ENCODE measurements at places on chromosomes 6 and 20. TPM values are rescaled to one million over a fixed set of nuclear protein-coding genes. Genes with fewer than 3 reads are reported as not detected.

DNA sequence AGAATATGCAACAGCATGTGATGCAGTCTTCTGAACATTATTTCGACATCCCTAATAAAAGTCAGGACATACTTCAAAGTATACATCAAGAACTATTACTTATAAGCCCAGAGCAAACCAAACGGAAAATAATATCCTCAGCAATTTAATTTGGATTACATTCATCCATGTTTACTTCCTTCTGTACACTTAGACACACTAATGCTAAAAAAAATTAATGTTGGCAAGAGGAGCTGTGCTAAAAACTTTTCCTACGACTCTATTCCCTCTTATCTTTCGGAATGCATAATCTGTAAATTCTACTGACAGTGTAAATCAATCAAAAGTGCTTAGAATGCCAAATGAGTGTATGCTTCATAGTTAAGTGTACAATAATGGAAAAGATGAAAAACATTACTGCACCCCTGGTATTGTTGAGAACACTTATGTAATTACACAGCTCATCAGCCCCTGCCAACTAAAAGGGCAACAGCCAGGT lies 301.2 kb upstream of the HSF2 start:
- DNase-seq: no peak

DNA sequence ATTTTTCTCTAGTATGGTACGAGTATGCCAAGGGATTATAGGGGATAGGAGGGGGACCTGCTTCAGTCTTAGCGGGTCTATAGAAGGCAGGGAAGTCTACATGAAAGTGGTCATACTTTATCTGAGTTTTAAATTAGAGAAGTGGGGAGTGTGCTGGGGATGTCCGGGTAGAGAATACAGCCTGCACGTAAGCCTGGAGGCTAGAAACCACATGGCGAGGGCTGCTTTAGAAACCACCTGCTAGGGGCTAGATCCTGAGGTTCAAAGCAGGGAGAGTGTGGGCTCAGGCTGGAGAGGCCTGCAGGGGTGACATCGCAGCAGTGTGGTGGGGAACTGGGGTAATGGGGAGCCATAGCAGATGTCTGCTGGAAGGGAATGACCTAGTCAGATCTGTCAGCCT lies 85.2 kb downstream of the VEGFA start:
- no peak for DNase-seq

DNA sequence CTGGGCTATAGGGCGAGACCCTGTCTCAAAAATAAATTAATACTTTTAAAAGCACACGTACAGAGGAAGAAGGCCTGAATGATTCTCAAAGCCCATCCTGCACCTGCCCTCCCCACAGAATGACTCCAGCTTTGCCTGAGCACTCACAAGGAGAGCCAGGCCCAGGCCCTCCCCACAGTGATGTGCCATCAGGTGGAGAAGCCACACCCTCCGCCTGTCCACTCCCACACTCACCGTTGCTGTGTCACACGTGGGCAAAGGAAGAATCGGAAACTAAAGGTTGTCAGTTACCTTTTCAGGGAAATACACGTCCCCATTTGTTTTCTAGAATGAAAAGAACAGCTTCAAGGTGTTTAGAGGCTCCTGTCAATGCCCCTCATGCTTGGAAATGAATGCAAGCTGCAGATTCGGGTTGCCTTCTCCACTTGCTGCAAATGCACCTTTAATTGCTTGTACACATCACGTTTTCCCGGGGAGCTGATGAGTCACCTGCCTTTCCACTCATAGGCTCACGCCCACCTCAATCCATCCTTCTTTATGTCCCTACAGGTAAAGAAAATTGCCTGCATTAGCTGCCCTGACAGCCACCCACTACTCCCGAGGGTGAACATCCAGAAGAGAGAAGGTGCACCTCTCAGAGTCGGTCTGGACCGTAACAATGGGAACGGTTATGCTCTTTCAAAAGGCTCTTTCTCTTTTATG lies 45.5 kb upstream of the AFDN start:
- no peak for DNase-seq

GRCh38 chr6:11500008-11500407 lies 37.5 kb upstream of the TMEM170B start:
- DNase-seq: no peak

GRCh38 chr6:99613705-99614429 lies 7.2 kb downstream of the PRDM13 start:
- no peak for DNase-seq

DNA sequence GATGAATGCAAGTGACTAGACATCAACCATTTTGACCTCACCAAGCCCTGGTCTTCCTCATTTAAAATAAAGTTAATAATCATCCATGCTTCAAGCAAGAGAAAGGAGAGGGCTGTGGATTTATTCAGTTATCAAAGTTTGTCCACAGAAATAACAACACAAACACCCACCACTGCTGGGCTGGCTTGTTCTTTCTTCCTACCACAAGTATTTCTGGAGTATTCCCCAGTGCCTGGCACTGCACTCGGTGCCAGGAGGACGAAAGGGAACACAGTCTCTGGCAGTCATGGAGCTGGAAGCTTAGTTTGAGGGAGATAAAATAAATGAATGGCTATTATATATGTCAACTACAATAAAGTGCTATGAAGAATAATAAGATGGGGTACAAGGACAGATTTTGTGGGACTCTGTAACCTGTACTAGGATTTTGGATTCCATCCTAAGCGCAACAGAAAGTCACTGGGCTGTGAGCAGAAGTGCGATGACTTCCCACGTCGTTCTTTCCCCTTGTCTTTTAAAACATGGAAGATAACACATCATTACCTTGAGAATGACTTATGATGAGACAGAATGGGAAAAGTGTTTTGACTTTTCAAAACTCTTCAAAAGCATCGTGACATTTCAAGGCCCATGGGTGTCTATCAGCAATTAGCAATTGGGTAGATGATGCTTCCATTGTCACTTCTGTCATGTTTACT lies 74.5 kb upstream of the TRAF3IP2 start:
- peak; percentile 34 for DNase-seq

- no peak for DNase-seq
Measured at GRCh38 chr20:62736407-62737071, 27.9 kb downstream of the NTSR1 start.

Gene DNAH8
- 0.11 TPM for total RNA-seq

Gene HCK
- total RNA-seq: 5.8 TPM

Data from thyroid gland (tissue), 4 donors.